HT1080 (cell line): ENCODE measurements at places on chromosomes 5 and 9.
A peak's percentile ranks its signal among the peaks of the same experiment; 100 is the strongest.

- DNase-seq, result peak; percentile 99
Measured at GRCh38 chr5:61313960-61314681, 17.9 kb upstream of the ZSWIM6 start.

- DNase-seq, result peak; percentile 42
Measured at GRCh38 chr5:102561894-102562760, 63.3 kb upstream of the SLCO6A1 start.

DNA sequence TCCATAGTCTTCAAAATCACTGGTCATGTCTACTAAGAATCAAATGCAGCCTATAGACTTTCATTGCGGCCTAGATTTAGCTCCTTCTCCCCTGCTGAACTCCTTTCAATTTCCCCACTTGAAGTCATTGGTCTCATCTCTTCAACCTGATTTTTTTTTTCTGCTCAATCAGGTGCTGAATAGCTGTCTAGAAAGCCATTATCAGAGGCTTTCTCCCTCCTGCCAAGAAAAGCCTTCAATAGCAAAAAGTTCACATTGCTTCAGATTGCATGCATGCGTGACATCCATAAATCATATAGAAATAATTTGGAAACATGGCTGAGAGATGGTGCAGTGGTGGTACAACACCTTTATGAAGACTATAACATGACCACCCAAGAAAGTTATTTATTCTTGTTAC is 316.2 kb downstream of the PLK2 start:
- DNase-seq, result no peak

DNA sequence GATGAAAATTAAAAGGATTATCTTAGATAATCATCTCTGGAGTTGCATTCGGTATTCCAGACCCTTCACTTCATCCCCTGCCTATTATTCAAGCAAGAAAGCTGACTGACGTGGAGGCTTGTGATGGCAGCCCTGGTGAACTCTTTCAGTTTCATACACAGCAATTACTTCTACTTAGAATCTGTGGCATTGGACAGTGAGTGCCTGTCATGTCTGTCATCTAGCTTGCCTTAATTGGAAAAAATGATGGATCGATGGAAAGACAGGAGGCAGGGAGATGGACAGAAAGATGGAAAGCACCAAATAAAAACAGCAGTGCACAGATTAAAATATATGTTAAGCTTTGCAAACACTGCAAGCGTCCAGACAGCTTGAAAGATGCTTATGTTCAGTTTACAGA is 1371.0 kb upstream of the CDH6 start:
- DNase-seq, result no peak

DNA sequence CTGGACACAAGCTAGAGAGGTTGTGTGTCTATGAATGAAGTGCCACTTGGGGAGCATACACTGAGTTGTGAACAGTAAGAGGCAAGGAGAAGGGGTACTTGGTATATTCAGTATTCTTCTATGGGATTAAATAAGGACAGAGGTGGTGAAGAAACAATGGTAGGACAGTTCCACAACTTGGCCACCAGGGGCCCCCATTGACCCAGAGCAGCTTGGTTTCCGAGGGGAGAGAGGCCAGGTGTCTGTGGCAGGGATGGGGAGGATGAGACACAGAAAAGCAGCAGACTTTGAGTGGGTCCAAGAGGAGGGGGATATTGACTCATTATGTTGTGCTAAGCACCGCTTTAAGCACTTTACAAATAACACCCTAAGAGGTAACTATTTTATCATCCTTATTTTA is 220.6 kb downstream of the MELK start:
- DNase-seq, result no peak
